Dorsolateral prefrontal cortex (tissue), 122 donors: ENCODE measurements at places on chromosomes 7 and 10. TPM values are rescaled to one million over a fixed set of nuclear protein-coding genes. Genes with fewer than 3 reads are reported as not detected.

GIMAP5 gene
- 15.3 TPM for total RNA-seq

CYP2C9 gene
- total RNA-seq, result not detected

VGF gene
- 19.3 TPM for total RNA-seq

COL26A1 gene
- 17.4 TPM for total RNA-seq

ANKRD2 gene
- total RNA-seq, result 0.43 TPM

MBLAC1 gene
- total RNA-seq, result 10.1 TPM

CFAP58 gene
- total RNA-seq, result 0.88 TPM

VPS37D gene
- 8.3 TPM for total RNA-seq

TMEM225B gene
- total RNA-seq, result not detected

NACAD gene
- total RNA-seq, result 63.1 TPM

TCAF2 gene
- 2.6 TPM for total RNA-seq

CAMK2B gene
- 219 TPM for total RNA-seq

TBC1D12 gene
- 19.6 TPM for total RNA-seq

BAMBI gene
- 9.8 TPM for total RNA-seq

GRCh38 chr7:42502022-42502421 lies 265.0 kb upstream of the GLI3 start:
- no peak for DNase-seq

GRCh38 chr10:109259293-109259692 lies 664.0 kb downstream of the XPNPEP1 start:
- no peak for DNase-seq

DNA sequence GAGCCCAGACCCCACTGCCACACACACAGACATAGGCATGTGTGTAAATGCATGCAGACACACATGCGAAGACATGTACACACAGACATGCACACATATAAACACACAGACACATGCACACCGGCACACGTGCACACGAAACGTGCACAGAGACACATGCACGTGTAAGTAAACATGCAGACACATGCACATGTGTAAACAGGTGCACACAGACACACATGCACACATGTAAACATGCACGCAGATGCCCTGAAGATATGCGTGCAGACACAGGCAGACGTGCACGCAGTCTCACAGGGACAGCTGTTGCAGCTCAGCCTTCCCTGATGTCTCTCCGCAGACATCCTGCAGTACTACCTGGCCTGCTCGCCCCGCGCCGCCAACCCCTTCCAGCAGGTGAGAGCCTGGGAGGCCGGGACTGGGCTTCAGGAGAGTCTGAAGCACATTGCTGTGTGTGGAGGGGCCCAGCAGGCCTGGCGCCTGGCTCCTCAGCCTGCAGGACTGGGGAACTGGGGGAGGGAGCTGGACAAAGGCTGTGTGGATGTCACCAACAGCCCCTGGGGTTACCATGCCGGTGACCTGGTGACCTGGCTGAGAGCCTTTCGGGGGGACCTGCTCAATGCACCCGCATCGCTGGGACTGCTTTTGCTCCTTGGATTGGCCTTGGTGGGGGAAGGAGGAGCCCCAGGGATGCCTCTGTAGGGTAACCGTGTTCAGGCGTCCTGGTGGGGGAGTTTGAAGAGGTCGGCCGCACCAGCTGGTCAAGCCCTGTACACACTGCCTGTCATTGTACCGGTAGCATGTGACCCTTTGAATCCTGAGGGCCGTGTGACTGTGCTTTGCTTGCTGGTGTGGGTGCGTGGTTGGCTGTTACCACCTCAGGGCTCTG lies 20.3 kb downstream of the TTYH3 start:
- DNase-seq, result no peak

DNA sequence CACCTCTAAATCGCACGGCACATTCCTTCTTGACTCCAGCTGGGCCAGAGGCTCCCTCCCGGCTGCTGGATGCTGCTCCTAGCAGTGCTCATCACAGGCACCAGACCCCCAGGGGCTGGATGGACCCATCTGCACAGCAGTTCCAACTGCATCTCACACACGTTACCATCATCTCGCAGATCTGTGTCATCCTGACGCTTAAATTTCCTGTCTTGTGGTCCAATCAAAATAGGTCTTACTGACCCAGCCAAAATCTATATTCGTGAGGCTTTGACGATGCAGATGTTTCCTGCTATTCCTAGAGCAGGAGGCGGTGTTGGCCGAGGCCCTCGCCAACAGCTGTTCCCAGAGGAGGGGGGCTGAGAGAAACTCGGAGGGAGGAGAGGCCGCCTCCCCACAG lies 108.0 kb downstream of the MKI67 start:
- DNase-seq, result peak; percentile 34

DNA sequence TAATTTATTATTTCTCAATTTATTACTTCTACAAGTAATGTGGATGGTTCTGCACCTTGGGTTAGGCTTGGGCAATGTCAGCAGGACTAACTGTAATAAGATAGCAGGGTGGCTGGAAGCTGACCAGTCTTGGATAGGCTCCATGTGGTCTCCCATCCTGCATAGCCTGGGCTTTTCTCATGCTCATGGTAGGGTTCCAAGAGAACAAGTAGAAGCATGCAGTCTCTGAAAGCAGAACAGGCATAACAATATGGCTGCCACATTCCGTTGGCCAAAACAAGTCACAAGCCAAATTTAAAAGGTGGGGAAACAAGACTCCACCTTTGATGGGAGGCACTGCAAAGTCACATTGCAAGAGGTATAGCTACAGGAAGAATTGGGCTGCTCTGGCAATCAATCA lies 98.6 kb upstream of the MDFIC start:
- no peak for DNase-seq

DNA sequence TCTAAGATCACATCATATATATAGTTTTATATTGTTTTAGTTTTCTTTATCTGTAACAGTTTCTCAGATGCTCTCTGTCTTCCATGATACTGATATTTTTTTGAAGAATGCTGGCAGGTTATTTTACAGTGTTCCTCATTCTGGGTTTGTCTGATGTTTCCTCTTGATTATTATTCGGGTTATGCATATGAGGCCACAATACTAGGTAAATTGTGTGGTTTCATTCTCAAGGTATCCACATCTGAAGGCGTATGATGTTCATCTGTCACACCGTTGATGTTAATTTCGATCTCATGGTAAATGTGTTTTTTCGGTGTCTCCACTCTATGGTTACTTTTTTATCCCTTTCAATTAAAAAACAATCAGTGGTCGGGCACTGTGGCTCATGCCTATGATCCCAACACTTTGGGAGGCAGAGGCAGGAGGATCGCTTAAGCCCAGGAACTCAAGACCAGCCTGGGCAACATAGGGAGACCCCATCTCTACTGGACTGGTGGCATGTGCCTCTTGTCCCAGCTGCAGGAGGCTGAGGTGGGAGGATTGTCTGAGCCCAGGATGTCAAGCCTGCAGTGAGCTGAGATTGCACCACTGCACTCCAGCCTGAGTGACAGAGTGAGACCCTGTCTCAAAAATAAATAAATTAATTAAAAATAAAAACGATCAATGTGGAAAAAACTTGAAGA lies 108.9 kb downstream of the TPST1 start:
- no peak for DNase-seq

DNA sequence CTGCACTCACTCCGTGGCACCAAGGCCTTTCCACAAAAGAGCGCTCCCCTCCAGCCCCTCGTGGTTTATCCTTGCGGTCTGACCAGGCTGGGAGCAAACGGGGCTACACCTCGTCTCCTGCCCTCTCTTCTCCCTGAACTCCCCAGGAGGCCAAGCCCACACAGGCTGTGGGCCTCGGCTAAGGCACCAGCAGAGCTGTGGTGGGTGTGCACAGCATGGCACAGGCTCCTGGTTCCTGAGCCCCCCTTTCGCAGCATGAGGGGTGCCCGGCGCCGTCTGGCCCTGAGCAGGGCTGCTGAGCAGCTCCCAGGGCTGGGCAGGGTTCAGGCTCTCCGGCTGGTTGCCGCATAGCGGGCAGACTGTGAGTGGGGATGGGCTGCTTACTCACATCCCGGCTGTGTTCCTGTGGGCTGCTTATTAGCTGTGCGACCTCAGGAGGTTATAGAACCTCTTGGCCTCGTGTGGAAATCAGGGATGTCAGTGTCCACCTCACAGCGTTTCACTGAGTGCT lies 90.4 kb downstream of the ZMIZ1 start:
- no peak for DNase-seq

DNA sequence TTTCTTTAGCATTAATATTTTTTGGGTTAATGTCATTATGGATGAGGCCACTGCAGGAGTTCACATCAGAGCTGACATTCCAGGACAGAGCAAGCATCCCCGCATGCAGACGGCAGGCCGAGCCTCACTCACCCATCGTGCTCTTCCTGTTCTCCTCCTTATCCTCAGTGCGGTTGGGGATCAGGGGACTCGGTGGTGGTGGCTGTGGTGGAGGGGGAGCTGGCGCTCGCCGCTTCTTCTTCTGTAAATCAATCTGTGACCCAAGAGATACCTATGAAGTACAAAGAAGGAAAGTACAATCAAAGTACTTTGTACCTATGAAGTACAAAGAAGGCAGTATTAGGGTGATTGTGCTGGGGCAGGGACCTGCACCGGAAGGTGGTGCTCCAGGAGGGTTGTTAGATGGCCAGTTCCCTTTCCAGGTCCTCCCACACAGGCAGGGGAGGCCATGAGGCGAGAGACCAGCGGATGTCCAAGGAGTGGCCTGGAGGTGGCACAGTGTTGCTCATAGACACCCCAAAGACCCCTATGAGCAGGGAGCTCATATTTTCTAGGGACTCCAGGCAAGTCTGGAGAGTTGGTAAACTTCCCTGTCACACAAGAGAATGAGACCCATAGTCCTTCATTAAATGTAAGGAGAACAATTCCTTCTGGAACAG lies 231.4 kb downstream of the COBL start:
- DNase-seq, result no peak

DNA sequence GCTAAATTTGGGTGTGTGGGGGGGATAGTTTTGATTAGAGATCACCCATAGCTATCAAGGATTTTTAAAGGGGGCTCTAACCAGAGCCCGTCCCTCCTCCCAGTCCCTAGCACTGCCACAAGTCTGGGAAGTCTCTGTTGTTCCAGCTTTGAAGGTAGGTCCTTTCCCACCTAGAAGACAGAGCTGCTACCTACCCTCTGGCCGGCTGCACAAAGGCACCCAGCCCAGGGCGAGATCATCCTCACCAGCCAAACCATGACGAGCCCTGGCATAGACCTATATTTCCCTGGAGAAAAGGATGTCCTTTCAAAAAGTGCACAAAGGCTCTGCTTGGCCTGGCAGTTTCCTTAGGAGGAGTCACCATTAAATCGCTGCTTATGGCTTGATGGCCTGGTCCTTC lies 147.8 kb downstream of the CYP26A1 start:
- DNase-seq, result no peak

DNA sequence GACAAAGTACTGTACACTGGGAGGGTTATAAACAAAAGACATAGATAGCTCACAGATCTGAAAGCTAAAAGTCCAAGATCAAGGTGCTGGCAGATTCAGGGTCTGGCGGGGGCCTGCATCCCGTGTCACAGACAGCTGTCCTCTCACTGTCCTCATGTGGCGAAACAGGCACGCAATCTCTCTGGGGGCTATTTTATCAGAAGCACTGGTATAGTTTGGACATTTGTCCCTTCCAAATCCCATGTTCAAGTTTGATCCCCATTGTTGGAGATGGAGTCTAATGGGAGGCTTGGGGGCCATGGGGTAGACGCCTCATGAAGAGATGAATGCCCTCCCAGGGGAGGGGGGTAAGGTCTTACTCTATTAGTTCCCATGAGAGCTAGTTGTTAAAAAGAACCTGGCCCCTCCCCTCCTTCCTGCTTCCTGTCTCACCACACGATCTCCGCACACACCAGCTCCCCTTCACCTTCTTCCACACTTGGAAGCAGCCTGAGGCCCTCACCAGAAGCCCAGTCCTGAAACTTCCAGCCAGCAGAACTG lies 72.5 kb upstream of the UCN3 start:
- DNase-seq, result no peak

- no peak for DNase-seq
These were observed 54.8 kb downstream of the CADPS2 start for GRCh38 chr7:122831436-122831835.

- no peak for DNase-seq
These were observed 6.9 kb upstream of the SH2B2 start for GRCh38 chr7:102279537-102280400.
